ENCODE measurements at places on chromosomes 7 and 10. TPM values are rescaled to one million over a fixed set of nuclear protein-coding genes. Genes with fewer than 3 reads are reported as not detected.
A peak's percentile ranks its signal among the peaks of the same experiment; 100 is the strongest.

DNA sequence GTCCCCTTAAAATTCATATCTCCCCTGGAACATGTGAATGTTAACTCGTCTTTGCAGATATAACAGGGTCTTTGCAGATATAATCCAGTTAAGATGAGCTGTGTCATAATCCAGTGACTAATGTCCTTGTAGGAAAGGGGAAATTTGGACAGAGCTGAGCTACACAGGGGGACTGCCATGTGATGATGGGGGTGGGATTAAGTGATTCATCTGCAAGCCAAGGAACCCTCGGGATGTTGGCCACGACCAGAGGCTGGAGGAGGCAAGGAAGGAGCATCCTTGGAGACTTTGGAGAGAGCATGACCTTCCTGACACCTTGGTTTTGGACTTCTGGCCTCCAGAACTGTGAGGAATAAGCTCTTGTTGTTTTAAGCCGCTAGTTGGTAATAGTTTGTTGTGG is 153.9 kb upstream of the PCBD1 start:
- DNase-seq: no peak

Gene AZGP1
- polyA plus RNA-seq: 13.9 TPM

GRCh38 chr7:37942934-37943610 is 22.6 kb downstream of the EPDR1 start:
- peak; percentile 89 for DNase-seq

GRCh38 chr7:83119494-83119893 is 43.2 kb downstream of the PCLO start:
- no peak for DNase-seq

- DNase-seq: no peak
Measured at GRCh38 chr7:83861-84632, 108.3 kb upstream of the FAM20C start.

DNA sequence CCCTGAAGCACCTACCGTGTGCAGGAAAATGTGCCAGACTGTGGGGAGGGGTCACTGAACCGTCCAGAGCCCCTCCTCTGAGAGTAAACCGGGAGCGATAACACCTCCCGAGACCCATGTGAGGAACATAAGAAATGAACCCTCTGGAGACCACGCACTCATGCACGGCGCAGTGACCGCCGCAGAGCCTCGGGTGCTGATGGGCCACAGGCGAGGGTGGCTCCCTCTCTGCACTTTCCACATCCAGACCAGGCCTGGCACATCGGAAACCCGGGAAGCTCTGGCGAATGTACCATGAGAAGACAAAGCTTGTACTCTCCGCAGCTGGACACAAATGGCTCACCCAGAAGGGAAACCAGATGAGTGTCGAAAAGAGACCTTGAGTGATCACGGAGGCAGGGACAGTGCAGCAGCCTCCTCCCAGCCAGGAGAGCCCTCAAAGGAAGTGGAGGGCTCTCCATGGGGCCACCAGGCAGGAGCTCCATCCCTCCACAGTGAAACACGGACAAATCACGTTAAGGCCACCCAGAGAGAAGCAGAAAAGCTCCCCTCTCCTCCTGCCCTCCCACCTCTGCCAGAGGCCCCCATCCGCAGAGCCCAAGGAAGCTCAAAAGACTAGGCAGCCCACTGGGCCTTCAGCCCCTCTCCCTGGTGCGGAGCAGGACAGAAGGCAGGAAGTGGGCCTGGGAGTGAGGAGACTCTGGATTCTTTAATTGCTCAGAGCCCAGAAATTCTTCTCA is 178.1 kb upstream of the PPP2R2D start:
- DNase-seq: no peak

Gene ALKBH4
- 10.5 TPM for polyA plus RNA-seq

- DNase-seq: no peak
Measured at GRCh38 chr7:2436341-2437104, 33.1 kb downstream of the CHST12 start.

GRCh38 chr10:3139216-3139910 is 33.2 kb downstream of the PITRM1 start:
- DNase-seq: no peak

All from large intestine (tissue), 12 donors.